Activated naive CD4-positive, alpha-beta T cell (primary cell): ENCODE measurements at places on chromosomes 3 and 15.

DNA sequence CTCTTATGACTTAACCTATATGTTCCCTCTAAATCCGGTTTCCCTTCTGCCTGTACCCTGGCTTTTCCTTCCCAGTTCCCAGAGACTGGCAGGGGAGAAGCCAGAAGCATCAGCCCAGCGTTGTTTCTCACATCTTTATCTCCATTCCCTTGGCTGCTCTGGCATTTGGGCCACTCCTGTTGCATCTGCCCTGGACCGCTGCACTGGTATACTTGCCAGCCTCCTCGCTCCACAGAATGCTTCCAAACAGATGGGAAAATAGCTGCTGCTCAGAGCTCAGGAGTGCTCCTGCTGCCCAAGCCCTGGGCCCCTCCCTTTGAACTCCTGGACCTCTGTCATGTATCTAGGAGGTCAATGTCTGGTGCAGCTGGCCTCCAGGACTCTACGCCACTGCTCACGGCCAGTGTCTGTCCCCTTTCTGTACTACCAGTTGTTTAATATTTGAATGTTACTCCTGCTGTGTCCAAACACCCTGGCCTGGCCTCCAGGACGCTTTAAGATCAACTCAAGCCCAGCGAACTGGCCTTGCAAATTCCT is 6.8 kb downstream of the SPINT1 start:
- DNase-seq: no peak

- no peak for DNase-seq
These were observed 758.6 kb upstream of the CFAP20DC start for GRCh38 chr3:59808446-59808845.

DNA sequence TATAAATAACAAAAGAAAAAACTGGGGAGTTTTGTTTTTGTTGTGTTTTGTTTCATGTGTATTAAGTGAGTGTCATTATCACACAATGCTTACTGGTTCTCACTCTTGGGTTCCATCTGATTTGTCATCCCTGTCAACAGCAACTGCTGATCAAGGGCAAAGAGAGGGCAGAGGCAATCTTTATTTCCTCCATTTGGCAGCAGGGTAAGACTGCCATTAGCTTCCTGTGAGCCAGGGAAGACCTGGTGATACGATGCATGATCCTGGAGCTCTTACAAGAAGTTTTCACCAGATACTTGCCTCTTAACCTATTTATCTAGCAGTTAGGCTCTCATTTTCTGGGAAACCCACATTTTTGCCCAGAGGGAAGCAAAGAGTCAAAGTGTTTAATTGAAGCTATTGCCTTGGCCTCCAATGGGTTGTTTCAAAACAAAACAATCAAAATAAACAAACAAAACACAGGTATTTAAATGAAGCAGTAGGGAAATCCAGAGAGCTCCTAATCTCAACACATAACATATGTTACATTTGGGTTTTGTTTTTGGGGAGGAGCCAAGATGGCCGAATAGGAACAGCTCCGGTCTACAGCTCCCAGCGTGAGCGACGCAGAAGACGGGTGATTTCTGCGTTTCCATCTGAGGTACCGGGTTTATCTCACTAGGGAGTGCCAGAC is 529.8 kb downstream of the MAGI1 start:
- DNase-seq: no peak

DNA sequence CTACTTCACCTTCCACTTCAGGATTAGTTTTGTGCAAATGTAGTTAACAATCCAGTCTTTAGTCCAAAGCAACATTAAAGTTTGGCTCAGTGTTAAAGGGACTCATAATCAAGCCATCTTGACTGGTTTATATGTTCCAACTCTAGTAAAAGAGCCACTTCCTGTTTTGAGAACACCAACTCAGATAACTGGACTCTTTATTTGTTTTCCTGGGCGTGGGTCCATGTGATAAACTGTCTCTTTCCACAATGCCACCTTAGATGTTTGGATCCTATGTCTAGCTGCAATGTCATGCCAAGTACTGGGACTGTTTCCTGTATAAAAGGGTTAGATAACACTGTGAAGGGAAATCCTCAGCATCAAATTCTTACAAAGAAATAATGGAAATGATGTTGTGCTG is 545.0 kb downstream of the PYDC2 start:
- DNase-seq: no peak

GRCh38 chr3:35857004-35857403 is 217.7 kb downstream of the ARPP21 start:
- no peak for DNase-seq

- no peak for DNase-seq
These were observed 110.8 kb downstream of the DUT start for GRCh38 chr15:48442011-48442410.
